ENCODE measurements at places on chromosomes 7 and 10.

GRCh38 chr7:123433665-123434064, 100.7 kb downstream of the IQUB start:
- no peak for DNase-seq

DNA sequence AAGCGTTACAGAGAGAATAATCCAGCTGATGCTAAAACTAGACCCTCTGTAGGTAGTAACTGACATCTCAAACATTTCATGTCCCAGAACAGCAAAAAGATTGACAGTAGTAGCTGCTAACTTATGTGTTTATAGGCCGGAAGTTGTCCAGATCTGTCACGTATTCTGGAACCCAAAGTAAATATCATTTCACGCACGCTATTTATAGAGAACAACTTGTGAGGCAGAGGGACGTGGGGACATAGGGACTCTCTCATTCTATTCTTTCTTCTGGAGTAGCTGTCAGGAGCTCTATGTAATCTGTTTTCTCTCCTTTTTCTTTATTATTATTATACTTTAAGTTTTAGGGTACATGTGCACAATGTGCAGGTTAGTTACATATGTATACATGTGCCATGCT, 22.3 kb downstream of the AGK start:
- no peak for DNase-seq

GRCh38 chr7:101352920-101353308, 9.8 kb upstream of the COL26A1 start:
- DNase-seq = no peak

GRCh38 chr7:130959743-130960207, 225.8 kb upstream of the KLF14 start:
- DNase-seq = no peak

GRCh38 chr7:29484280-29484679, 79.4 kb upstream of the PRR15 start:
- no peak for DNase-seq

- DNase-seq = no peak
Observed at GRCh38 chr7:21543528-21544302, 876 bp downstream of the DNAH11 start.

GRCh38 chr7:78510580-78511188, 712.1 kb downstream of the PHTF2 start:
- DNase-seq = peak; percentile 44

DNA sequence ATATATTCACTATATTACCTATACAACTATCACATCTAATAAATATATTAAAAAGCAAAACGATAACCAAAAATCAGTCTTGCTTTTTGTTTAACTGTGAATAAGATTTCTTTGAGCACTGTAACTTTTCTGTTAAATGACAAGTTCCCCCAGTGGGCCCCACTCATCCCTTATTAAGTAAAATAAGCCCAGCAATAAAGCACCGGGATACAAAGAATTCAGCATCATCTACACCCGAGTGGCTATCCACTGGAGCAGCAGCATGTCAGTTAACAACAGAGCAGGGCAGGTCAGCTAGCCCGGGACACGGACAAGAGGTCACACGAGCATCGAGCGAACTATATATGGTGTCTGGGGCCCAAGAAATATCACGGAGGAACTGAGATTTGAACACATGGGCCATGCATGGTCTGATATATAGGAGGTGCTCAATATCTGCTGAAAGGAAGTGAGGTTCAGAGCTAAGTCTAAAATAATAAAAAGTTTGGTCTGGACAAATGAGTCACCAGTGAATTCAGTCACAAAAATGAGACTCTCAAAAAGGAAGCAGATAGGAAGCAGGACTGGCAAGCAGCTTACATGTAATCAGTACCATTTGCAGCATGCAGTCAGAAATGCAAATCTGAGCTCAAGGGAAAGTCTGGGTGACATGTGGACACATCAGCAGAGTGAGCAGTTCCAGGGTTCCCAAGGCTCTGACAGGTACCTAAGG, 4.1 kb downstream of the ERCC6 start:
- DNase-seq = no peak

GRCh38 chr7:159177284-159177953, 32.8 kb upstream of the VIPR2 start:
- DNase-seq = no peak

GRCh38 chr10:127012769-127013152, 107.5 kb downstream of the DOCK1 start:
- DNase-seq = no peak

- DNase-seq = no peak
Observed at GRCh38 chr7:54967377-54967776, 51.4 kb upstream of the EGFR start.

- DNase-seq = no peak
Observed at GRCh38 chr7:157400171-157400860, 63.5 kb downstream of the DNAJB6 start.

DNA sequence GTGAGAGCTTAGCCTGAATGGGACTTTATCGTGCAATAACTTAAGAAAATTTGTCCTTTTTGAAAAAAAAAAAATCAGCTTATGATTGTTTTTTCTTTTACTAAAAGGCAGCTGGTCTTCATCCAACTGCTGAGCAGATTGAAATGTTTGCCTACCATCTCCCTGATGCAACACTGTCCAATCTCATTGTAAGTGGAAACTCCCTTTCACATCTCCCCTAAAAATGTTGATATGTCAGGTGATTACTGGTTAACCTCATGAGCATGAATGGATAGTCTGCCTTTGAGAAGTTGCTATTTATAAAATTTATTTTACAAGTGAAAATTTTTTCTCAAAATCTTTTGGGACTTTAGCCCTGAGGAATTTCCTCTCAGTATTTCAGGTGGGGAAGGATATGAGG, 17.8 kb upstream of the HKDC1 start:
- no peak for DNase-seq

- DNase-seq = no peak
Observed at GRCh38 chr10:24501056-24501711, 222.5 kb downstream of the ARHGAP21 start.

- no peak for DNase-seq
Observed at GRCh38 chr10:129900825-129901224, 63.2 kb downstream of the EBF3 start.

GRCh38 chr7:137110091-137110509, 233.4 kb downstream of the PTN start:
- no peak for DNase-seq

GRCh38 chr7:15862016-15862780, 175.7 kb upstream of the MEOX2 start:
- DNase-seq = no peak

DNA sequence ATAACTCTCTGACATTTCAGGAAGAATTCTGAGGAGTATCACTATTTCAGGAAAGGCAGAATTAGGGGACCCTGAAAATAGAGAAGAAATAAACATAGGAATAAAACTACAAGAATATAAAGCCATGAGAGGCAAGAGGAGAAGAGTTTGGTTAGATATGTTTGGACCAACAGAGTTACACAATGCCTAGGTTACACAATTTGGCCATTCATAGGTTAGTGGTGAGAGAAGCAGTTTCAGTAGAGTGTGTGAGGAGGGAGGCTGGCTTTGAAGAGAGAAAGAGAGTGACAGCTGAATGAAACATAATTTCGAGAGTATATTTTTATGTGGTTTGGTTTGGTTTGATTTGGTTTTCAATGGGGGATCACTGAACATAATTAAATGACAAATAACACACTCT, 783.2 kb upstream of the LRRN3 start:
- DNase-seq = no peak
